Activated naive CD4-positive, alpha-beta T cell treated with anti-CD3 and anti-CD28 coated beads for 36 hours (primary cell): ENCODE measurements at places on chromosomes 7 and 10. TPM values are rescaled to one million over a fixed set of nuclear protein-coding genes. Genes with fewer than 3 reads are reported as not detected.

DNA sequence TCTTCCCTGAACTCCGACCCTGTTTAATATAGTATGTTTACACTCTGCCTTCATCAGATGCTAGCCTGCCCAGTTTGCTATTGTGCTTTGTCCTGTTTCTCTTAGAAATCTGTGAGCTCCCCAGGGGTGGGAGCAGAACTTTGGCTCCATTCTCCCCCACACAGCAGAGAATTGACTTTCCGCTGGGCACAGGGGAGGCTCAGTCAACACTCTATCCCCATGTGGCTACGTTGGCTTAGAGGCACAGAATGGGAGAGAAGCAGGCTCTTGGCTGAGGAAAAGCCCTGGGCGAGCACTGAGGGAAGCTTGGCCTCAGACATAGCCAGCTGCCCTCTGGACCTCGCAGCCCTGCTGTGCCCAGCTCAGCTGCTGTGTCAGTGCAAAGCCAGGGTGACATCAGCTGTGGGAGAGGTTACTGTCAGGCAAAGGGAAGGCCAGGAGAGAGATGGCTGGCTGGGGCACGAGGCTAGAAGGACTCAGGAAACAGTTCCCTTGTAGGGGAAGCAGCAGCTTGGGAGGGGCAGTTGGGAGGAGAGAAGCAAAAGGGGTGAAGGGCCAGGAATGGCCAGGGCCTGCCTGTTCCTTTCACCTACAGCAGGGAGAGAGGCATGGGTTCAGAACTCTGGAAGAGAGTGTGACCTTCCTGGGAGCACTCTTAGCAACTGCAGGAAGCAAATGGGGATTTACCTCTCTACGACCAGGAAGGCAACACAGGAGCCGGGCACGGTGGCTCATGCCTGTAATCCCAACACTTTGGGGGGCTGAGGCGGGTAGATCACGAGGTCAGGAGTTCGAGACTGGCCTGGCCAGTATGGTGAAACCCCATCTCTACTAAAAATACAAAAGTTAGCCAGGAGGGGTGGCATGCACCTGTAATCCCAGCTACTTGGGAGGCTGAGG is 5.8 kb upstream of the SCD start:
- H3K4me3 ChIP-seq = no peak overlapping the region
- no peaks in the 10 kb centered on the region for H3K36me3 ChIP-seq
- H3K4me1 ChIP-seq = peaks cover 13% of the 10 kb centered on the region
- H3K27me3 ChIP-seq = no peaks in the 10 kb centered on the region
- H3K27ac ChIP-seq = no peak overlapping the region

GRCh38 chr10:5509236-5509635 is 9.9 kb upstream of the CALML5 start:
- H3K36me3 ChIP-seq = no peaks in the 10 kb centered on the region
- H3K4me1 ChIP-seq = peaks cover 19% of the 10 kb centered on the region
- H3K27ac ChIP-seq = no peak overlapping the region

DNA sequence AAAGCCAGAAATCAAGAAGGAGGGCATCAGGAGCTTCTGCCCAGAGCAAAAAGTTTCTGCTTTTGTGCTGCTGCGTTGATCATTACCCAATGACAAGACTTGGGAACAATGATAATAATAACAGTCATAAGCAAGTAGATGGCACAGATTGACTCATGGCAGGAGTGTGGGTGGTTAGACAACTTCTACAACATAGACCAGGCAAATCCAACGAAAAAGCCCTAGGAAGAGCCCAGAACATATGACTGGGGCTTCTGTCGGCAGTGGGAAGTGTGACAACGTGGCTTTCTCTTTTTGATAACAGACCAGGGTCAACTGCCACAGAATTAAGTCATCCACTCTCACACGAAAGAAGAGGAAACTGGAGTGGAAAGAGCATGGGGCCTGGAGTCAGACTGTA is 85.4 kb upstream of the TRIL start:
- no peak overlapping the region for H3K27ac ChIP-seq
- H3K4me1 ChIP-seq = no peaks in the 10 kb centered on the region
- no peak overlapping the region for H3K4me3 ChIP-seq
- H3K27me3 ChIP-seq = peaks cover 19% of the 10 kb centered on the region
- H3K36me3 ChIP-seq = no peaks in the 10 kb centered on the region
- no peak for DNase-seq

DNA sequence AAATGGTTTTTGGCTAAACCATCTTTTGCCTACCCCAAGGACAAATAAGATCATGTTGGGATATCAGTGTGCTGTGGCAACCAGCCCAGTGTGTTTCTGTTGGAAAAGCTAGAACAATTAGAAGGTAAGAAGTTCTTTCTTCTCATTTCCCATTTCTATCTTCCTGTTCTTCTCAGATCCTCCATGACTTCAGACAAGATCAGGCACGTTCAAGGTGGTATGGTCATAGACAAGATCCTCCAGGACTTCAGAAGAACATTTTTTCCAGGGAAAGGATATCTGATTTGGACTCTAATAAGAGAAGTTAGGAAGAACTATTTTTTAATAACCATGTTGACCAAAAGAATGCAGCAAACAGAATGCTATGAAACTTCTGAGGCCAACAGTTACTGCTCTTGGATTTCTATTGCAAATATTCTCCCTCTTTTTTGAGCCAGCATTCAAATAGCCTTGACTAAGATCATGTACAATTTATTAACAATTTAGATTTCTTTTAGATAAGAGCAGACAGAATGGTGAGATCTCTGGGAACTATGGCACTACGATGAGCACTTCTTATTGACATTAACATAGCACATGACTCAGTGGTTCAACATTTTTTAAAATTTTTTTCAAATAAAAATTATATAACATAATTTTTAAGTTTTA is 15.9 kb downstream of the HYCC1 start:
- no peaks in the 10 kb centered on the region for H3K27me3 ChIP-seq
- H3K4me3 ChIP-seq = no peak overlapping the region
- peaks cover 39% of the 10 kb centered on the region for H3K4me1 ChIP-seq
- no peak for DNase-seq
- H3K36me3 ChIP-seq = no peaks in the 10 kb centered on the region

PPP1R17 gene
- not detected for total RNA-seq

COL17A1 gene
- not detected for total RNA-seq

DNA sequence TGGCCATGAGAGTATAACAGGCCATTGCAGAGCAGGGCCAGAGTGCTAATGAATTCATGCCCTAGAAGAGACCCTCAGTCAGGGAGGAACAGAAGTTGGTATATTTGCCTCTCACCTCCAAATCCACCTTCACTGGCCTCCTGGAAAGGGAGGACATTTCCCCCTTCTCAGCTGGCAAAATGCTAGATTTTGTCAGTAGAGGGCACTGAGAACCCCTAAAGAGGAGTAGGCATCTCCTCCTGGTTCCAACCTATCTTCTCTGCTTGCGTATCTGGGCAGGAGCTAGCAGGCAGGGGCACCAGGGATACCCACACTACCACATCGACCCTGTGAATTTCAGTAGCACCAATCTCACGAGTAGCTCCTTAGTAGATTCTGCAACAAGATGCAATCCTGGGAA is 79.8 kb upstream of the GHITM start:
- H3K27me3 ChIP-seq = peaks cover 16% of the 10 kb centered on the region
- H3K4me3 ChIP-seq = no peak overlapping the region
- no peak overlapping the region for H3K27ac ChIP-seq
- no peak for DNase-seq

- peaks cover 2% of the 10 kb centered on the region for H3K27me3 ChIP-seq
- H3K27ac ChIP-seq = no peak overlapping the region
- no peak overlapping the region for H3K4me3 ChIP-seq
- H3K36me3 ChIP-seq = no peaks in the 10 kb centered on the region
- no peaks in the 10 kb centered on the region for H3K4me1 ChIP-seq
- DNase-seq = no peak
Measured at GRCh38 chr7:7399707-7400106, 136.0 kb downstream of the COL28A1 start.

- H3K4me3 ChIP-seq = no peak overlapping the region
- peaks cover 29% of the 10 kb centered on the region for H3K4me1 ChIP-seq
- H3K27me3 ChIP-seq = no peaks in the 10 kb centered on the region
- no peak overlapping the region for H3K27ac ChIP-seq
- no peaks in the 10 kb centered on the region for H3K36me3 ChIP-seq
Measured at GRCh38 chr10:104297697-104298660, 29.0 kb downstream of the GSTO2 start.

UCMA gene
- not detected for total RNA-seq

GRCh38 chr10:128386231-128386630 is 260.0 kb upstream of the MKI67 start:
- no peak overlapping the region for H3K27ac ChIP-seq
- H3K4me1 ChIP-seq = no peaks in the 10 kb centered on the region
- H3K36me3 ChIP-seq = no peaks in the 10 kb centered on the region
- no peak for DNase-seq
- peaks cover 12% of the 10 kb centered on the region for H3K27me3 ChIP-seq
